ENCODE measurements at places on chromosomes 5 and 9.

DNA sequence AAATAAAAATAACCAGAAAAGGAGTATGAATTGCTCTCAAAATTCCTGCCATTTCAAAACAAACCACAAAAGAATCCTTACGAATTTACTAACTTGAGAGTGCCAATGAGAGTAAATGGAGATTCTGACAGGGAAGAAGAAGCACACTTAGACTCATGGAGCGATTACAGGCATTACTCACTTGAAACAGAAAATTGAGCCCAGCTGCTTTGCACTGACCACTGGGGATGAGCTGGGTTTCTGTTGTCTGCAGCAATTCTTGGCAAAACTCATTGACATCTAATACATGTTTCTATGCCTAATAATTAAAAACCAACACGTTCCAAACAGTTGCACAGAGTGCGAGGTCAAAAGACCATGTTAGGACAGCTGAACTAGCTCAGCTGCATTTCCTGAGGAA is 731.6 kb downstream of the DNAH5 start:
- no peak for DNase-seq

DNA sequence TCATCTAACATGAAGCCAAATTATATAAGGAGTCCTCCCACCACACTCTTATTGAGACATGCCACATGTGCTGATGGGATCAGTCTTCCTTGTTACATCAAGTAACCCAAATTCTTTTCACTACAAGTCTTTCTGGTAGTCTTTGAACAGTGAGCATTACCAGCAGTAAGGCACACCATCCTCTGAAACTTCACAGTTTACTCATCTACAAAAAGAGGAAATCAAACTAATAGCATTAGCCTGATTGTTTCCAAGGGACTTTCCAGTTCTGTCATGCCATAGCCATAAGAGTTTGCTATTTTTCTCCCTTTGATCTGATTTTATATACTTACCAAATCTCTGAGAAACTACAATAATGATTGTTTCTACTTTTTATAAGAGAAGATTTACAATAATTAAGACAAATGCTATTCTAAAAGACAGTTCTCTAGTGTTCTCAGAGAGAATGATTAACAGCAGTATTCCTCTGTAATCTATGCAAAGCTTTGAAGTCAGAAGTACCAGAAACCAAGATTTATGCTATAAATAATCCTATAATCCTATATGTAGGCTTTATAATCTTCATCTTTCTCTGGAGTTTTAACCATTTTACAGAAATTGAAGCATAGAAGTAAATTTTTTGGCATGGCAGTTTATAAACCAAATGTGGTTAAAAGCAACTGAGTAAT is 166.2 kb upstream of the ACO1 start:
- DNase-seq: no peak

DNA sequence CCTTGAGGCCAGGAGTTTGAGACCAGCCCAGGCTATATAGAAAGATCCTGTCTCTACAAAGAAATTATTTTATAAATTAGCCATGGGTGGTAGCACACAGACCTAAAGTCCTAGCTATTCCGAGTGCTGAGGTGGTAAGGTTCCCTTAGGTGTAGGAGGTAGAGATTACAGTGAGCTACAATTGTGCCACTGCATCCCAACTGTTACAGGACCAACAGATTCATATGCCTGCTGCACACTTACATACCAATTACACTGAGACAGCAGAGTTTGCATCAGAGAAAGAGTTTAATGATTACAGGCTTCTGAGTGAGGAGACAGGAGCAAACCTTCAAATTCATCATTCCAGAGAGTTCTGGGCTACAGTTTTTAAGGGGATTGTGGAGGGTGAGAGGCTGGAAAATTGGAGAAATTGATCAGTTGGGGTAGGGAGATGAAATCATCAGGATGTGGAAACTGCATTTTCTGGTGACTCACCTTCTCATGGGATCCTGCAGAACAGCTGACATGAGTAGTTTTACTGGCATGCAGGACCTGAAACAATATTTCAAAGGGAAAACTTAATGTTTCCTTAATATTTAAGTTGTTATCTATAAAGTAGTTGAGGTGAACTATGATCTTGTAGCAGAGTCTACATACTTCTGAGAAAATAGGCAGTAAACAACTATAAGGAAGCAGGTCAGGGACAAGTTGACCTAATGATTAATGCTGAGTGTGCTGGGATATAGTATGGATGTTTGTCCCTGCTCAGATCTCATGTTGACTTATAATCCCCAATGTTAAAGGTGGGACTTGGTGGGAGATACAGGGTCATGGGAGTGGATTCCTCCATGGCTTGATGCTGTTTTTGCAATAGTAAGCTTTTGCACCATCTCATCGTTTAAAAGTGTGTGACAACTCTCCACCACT is 54.7 kb downstream of the ANXA2R start:
- DNase-seq: no peak

GRCh38 chr9:77013932-77014596 is 5.4 kb upstream of the FOXB2 start:
- no peak for DNase-seq

DNA sequence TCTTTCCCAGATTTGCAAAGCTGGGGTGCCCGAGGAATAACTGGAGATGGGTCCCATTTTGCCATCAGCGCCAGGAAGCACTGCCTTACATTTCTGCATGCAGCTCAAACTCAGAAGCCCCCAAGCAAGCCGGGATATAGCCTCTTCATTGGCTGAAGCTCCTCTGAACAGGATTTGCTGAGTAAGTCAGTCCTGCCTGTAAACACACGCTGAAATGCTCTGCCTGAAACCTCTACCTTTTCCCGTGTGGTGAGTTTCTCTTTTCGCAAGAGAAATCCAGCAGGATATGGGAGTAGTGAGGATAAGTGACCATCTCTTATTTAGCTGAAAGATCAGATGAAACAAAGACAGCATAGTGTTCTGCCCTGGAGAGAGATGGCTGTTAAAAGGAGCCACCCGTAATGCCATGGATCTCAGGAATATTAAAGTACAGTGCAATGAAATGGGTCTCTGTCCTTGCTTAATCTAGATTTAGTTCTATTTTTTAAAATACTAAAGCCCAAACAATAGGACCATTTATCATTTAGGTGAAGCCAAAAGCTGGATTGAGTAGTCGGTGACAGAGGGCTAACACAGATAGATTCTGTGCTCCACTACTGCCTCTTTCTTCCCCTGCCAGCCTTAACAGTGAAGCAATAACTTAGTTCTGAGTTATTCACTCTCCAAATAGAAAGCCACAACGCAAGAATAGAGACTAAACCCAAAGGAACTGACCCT is 177.5 kb upstream of the PPP2R2B start:
- DNase-seq: no peak

DNA sequence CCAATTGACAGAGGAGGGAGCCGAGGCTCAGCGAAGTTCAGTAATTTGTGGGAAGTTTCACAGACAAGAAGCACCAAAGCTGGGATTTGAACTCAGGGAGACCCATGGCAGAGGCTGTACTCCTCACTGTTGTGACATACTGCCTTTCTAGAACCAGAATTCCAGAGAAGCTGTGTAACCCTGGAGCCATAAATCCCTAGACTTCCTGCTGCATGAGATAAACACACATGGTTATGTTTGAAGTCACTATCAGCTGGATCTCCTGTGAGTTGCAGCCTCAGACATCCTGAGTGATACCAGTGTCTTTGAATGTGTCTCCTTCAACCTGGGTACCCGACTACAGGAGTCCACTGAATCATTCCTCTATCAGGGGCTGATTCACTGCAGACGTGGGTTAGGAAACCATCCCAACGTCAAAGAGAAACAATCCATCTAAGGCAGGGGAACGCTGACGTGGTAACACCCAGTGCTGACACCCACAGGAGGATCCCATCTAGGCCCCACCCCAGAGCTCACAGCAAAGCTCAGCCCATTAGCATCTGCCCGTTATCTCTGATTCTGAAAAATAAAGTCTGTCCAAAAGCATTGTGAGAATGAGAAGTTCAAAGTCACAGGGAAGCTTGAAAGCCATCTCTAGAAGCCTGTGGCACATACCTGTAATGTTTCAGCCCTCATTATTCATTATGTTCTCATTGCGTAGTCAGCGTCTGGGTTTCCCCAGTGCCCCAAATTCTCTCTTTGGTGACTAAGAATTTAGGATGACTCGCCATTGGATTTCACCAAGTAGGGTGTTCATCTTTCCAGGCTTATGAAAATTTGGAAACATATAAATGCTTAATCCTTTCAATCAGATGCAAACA is 36.3 kb upstream of the BASP1 start:
- peak; percentile 85 for DNase-seq

GRCh38 chr9:75101004-75101588 is 12.8 kb downstream of the OSTF1 start:
- no peak for DNase-seq

DNA sequence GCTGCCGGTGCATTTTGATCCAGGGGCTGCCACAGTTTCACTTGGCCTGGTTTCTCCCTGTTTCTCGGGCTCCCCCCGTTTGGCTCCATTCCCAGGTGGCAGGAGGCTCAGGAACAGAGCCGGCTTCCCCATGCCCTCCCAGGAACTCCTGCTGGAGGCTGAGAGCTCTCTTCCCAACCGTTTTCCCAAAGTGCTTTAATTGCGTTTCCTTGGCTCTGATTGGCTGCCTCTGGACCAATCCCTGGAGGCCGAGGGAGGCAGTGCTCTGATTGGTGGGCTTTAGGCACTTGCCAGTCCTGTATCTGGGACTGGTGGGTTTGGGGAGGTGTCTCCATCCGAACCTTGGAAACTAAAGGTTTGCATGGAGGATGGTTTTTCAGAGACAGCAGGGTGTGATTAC is 4.9 kb downstream of the TSPAN17 start:
- no peak for DNase-seq

DNA sequence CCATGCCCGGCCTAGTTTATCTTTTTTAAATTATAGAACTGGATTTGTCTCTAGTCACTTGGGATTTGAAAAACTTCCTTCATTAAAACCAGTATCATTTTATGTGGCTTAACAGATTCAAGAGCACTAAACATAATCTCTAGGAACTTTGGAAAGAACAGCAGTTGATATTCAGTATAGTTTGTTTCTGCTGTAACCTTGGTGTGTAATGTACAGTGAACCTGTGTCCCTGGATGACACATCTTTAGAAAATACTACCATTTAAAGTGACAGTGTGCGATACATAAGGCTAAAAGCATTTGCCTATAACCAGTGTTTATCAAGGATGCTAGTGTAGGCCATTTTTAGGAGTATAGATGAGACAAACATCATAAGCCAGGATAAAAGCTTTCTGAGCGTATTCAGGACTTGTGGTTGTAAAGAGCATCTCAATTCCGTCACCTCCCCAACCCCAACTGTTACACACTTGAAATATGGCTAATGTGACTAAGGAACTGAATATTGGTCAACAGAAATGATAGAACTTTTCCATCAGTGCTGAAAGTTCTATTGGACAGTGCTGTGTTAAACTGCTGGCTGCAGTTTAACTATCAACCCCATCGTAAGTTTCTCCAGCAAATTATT is 4.4 kb downstream of the SNX18 start:
- no peak for DNase-seq

DNA sequence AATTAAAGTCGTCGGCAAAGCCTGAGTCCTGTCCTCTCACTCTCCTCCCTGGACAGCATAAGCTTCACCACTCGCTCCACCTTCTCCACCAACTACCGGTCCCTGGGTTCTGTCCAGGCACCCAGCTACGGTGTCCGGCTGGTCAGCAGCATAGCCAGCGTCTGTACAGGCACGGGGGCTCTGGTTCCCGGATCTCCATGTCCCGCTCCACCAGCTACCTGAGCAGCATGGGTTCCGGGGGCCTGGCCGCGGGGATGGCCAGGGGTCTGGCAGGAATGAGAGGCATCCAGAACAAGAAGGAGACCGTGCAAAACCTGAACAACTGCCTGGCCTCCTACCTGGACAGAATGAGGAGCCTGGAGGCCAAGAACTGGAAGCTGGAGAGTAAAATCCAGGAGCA is 1.7 kb upstream of the XPA start:
- no peak for DNase-seq

DNA sequence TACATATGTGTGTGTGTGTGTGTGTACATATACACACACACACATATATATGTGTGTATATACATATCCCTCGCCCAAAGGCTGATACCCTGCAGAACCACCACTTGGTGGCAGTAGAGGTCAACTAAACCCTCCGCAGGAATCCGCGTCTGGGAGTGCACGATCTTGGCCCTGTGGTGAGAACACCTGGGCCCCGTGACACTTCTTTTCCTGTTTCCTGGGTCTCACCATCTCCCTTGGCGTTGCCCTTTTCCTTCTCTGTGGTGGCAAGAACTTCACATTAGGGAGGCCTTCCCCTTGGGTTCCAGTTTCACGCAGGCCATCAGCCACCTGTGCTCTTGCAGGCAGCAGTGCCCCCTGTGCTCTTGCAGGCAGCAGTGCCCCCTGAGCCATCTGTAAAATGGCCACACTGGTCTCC is 8.2 kb downstream of the IL9 start:
- peak; percentile 27 for DNase-seq

- DNase-seq: no peak
These were observed 14.6 kb upstream of the BNC2 start for GRCh38 chr9:16884952-16885513.

- DNase-seq: no peak
These were observed 34.9 kb upstream of the FST start for GRCh38 chr5:53445569-53445968.

DNA sequence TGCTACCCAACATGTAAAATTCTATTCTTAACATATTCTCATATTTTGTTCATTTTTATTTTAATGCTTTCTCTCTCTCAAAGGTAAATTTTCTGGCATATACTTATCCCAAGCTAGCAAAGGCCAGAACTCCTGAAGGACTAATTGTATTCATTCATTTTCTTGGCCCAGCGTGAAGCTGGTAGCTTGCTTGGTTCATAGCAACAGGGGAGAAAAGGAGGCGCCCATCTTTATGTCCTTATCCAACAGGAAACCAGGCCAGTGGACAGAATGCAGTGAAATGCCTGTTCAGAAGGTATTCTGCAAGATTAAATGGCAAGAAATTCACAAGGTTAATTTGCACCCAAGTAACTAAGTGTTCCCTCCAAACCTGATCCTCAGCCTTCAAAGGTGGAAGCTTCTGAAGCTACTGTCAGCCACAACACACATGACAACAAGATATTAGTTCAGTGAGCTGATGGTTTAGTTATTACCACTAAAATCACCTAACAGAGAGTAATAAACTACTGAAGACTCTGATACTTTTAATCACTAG is 5.6 kb downstream of the EFNA5 start:
- no peak for DNase-seq

DNA sequence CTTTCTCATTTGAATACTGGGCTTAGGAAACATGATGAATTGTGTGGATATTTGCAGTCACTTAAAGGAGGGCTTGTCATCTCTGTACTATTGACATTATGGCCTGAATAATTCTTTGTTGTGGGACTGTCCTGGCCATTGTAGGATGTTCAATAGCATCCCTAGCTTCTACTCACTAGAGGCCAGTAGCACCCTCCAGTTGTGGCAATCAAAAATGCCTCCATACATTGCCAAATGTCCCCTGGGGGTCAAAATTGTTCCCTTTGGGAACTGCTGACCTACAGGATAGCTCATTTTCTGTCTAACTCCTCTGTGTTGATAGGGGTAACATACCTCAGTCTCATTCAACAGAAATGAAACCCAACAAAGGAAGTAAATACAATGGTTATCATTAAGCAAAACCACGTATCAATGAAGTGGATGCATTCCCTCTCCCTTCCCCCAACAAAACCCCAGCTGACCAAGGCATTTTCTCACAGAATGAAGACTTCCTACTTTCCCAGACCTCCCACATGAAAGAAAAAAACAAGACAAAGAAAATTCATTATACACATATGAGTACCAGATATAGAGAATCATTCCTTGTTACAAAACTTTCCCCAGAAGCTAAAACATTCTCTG is 18.1 kb downstream of the FYB1 start:
- DNase-seq: no peak

GRCh38 chr5:20335978-20336377 is 348.0 kb upstream of the CDH18 start:
- DNase-seq: no peak

- no peak for DNase-seq
These were observed 37.6 kb downstream of the MAST4 start for GRCh38 chr5:66633754-66634153.

GRCh38 chr9:97237951-97238889 is 69.2 kb upstream of the CCDC180 start:
- DNase-seq: peak; percentile 54
